ENCODE measurements at places on chromosomes 5 and 9. TPM values are rescaled to one million over a fixed set of nuclear protein-coding genes. Genes with fewer than 3 reads are reported as not detected.
A peak's percentile ranks its signal among the peaks of the same experiment; 100 is the strongest.

Gene CRB2
- total RNA-seq: not detected

DNA sequence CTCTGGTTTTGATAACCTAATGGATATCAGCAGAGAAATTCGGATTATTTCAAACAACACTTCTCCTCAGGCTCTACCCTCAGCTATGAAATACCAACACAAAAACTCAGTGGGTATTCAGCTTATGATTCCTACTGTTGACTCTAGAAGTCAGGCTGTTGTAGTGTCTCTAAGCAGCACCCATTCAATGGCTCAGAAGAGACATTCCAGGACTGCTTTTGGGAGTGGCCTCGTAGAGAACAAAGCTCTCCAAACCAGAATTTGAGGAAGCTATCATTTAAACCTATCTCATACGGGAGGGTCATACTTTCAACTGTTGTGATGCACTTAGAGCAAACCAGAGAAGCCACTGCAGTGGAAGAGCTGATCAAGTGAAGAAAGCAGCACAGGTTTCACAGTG lies 34.1 kb downstream of the ETF1 start:
- H3K4me3 ChIP-seq: no peak overlapping the region
- no peak overlapping the region for H3K27ac ChIP-seq
- H3K4me1 ChIP-seq: peaks cover 5% of the 10 kb centered on the region

Gene CNTFR
- total RNA-seq: 0.33 TPM

Gene PCDHB15
- total RNA-seq: 1.5 TPM

DNA sequence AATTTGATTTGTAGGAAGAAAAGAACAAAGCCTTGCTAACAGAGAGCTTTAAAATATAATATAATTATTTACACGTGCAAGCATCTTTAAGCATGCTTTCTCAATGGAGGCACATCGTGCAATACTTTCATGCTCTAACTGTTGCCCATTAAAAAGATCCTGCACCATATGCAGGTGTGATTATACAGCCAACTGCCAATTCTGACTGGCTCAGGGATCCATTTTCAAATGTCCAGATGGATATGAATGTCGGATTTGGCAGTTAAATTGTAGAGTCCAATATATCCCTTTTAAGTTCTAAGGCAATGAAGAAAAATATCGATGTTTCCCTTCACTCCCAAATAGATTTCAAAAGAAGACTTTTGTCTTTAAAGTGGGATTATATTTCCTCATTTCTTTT lies 416.4 kb upstream of the CD180 start:
- H3K4me1 ChIP-seq: no peaks in the 10 kb centered on the region
- no peak overlapping the region for H3K27ac ChIP-seq
- no peaks in the 10 kb centered on the region for H3K36me3 ChIP-seq
- no peaks in the 10 kb centered on the region for H3K27me3 ChIP-seq
- H3K4me3 ChIP-seq: no peak overlapping the region
- no peak for DNase-seq

DNA sequence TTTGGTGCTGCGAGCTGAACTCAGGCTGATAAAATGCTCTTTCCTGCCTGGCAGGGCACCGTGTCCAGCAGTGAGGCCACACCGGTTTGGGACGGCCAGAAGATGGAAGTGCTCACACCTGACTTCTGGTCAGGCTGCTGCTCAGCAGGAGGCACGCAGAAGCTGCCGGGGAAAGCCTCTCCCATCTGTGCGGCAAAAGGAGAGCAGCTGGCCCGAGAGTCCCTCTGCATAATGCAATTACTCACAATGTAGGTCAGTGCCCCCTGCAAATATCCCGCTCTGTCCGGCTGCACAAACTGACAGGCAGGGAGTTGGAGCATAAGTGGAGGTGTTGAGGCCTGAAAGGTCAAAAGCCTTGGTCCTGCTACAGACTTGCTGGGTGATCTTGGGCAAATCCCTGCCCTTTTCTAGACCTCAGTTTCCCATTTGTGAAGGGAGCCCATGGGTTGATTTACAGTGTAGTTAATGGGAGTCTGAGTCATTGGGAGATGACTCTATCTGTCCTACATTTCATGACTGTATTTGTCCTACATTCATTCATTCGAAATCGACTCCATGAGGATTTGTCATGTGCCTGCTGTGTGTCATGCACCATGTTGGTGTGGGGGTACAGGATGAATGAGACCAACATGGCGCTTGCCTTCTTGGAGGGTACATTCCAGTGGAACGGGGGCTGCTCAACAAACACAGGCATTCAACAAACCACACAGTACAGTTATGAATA lies 61.8 kb upstream of the TBC1D2 start:
- no peak overlapping the region for H3K27ac ChIP-seq
- H3K27me3 ChIP-seq: no peaks in the 10 kb centered on the region

Gene TNFSF15
- total RNA-seq: 4.2 TPM

DNA sequence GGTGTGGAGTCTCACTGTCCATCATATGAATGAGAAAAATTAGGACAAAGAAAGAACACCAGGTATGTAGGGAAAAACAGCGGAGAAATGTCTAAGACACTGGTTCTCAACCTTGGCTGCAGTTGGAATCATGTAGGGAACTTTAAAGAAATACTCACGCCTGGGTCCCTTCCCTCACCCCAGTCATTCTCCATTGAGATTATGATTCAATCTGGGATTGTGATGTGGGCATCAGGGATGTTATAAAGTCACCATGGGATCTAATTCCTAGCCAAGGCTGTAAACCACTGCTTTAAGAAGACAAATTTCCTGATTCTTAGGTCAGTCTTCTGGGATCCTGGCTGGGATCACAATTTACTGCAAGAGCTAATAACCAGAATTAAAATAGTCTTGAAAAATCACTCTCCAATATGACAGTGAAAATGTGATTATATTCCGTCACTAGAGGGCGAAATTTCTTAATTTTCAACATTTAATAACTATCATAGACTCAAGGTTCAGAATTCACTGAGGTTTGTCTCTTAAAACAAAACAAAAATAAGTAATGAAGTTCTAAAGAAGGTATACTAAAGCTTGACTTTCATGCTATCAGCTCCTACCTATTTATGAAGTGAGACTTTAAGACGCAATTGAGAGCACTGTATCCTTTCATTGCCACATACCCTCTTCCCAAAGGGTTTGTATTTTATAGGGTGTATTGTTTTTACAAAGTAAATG lies 60.5 kb downstream of the GLDC start:
- no peaks in the 10 kb centered on the region for H3K27me3 ChIP-seq
- no peaks in the 10 kb centered on the region for H3K36me3 ChIP-seq
- H3K4me3 ChIP-seq: no peak overlapping the region
- DNase-seq: no peak
- H3K4me1 ChIP-seq: no peaks in the 10 kb centered on the region

DNA sequence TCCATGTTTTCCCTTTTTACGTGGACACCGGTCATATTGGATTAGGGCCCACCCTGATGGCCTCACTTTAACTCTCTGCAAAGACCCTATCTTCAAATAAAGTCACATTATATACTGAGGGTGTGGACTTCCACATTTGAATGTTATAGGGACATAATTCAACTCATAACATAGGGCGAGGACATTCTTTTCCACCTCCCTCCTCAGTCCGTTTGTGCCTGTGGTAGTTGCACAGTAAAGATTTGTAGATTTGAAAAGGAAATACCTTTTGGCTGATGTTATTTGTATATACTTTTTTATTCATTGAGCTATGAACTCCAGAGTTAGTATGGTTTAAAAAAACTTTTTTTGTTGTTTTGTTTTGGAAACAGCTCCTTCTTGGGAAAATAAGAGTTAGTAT lies 51.0 kb upstream of the DHFR start:
- no peak overlapping the region for H3K27ac ChIP-seq

- no peaks in the 10 kb centered on the region for H3K36me3 ChIP-seq
- no peaks in the 10 kb centered on the region for H3K27me3 ChIP-seq
- no peaks in the 10 kb centered on the region for H3K4me1 ChIP-seq
- H3K4me3 ChIP-seq: no peak overlapping the region
- H3K27ac ChIP-seq: no peak overlapping the region
These were observed 66.1 kb upstream of the SMC5 start for GRCh38 chr9:70192707-70193106.

GRCh38 chr9:88280816-88281382 lies 107.3 kb upstream of the SPIN1 start:
- no peaks in the 10 kb centered on the region for H3K36me3 ChIP-seq
- H3K4me3 ChIP-seq: no peak overlapping the region
- H3K27ac ChIP-seq: no peak overlapping the region
- DNase-seq: no peak
- no peaks in the 10 kb centered on the region for H3K4me1 ChIP-seq
- no peaks in the 10 kb centered on the region for H3K27me3 ChIP-seq

Gene ADAMTS2
- 114 TPM for total RNA-seq

Gene RBM18
- 19.9 TPM for total RNA-seq

- peak; percentile 70 for DNase-seq
- H3K27ac ChIP-seq: no peak overlapping the region
- no peak overlapping the region for H3K4me3 ChIP-seq
- H3K4me1 ChIP-seq: no peaks in the 10 kb centered on the region
- no peaks in the 10 kb centered on the region for H3K36me3 ChIP-seq
- H3K27me3 ChIP-seq: no peaks in the 10 kb centered on the region
These were observed 9.3 kb upstream of the ADRA1B start for GRCh38 chr5:159906943-159907342.

GRCh38 chr5:52799358-52799982 lies 11.8 kb downstream of the ITGA1 start:
- peak; percentile 43 for DNase-seq
- H3K4me1 ChIP-seq: peaks cover 45% of the 10 kb centered on the region
- H3K36me3 ChIP-seq: peaks cover 14% of the 10 kb centered on the region
- peak overlapping the region; percentile 60 for H3K4me3 ChIP-seq
- H3K27me3 ChIP-seq: no peaks in the 10 kb centered on the region
- H3K27ac ChIP-seq: peak overlapping the region; percentile 93

Gene TLX3
- not detected for total RNA-seq

Gene TMEM267
- 8.7 TPM for total RNA-seq

Gene OCLN
- total RNA-seq: 87.7 TPM

DNA sequence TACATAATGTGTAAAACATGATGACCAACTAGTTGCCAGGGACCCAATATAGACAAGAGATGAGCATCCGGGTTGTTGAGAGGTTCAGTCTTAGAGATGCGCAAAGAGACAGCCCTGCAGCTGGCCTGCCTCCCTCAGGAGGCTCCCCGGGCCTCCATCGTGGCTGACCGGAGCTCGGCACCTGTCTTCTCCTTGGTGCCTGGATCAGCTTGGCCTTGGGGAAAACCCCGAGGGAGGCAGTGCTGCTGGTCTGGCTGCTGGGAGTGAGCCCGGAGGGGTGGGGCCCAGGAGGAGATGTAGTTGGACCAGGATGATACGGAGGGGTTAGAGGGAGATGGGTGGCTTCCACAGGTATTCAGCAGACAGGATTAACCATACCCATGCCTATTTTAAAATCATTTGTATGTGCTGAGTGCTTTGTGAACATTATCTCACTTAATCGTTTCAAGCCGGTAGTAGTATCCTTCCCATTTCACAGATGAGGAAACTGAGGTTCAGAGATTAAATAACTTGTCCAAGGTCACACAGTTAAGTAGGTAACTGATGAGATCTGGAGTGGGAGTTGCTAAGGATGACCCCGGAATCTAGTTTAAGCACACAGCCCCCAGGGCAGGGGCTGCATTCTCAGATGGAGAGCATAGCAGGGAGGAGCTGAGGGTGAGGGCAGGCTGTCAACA lies 173.8 kb downstream of the COL23A1 start:
- no peaks in the 10 kb centered on the region for H3K4me1 ChIP-seq
- peak; percentile 37 for DNase-seq
- H3K4me3 ChIP-seq: no peak overlapping the region
- no peaks in the 10 kb centered on the region for H3K27me3 ChIP-seq
- H3K27ac ChIP-seq: no peak overlapping the region
- no peaks in the 10 kb centered on the region for H3K36me3 ChIP-seq

- H3K27ac ChIP-seq: no peak overlapping the region
- DNase-seq: no peak
- H3K4me3 ChIP-seq: no peak overlapping the region
- H3K27me3 ChIP-seq: no peaks in the 10 kb centered on the region
- no peaks in the 10 kb centered on the region for H3K4me1 ChIP-seq
- H3K36me3 ChIP-seq: no peaks in the 10 kb centered on the region
These were observed 233.5 kb downstream of the RFX3 start for GRCh38 chr9:3292311-3292710.

DNA sequence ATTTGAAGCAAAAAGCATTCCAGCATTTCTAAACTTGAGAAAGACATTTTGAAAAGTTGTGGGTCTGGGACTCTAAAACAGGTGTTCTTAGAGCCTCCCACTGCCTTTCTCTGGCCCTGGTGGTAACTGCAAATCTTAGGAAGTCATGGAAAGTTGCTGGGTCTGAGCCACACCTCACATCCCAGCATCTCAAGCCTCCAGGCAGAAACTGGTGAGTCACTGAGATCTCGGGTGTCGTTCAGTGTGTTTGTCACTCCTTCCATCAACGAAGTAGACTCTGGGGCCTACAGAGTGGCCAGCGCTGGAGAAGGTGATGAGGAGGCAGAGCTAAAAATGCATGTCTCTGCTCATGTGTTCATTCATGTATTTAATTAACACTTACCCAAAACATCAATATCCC lies 59.6 kb upstream of the C5orf58 start:
- no peak for DNase-seq
- H3K36me3 ChIP-seq: no peaks in the 10 kb centered on the region
- no peak overlapping the region for H3K27ac ChIP-seq
- no peaks in the 10 kb centered on the region for H3K4me1 ChIP-seq
- no peaks in the 10 kb centered on the region for H3K27me3 ChIP-seq

DNA sequence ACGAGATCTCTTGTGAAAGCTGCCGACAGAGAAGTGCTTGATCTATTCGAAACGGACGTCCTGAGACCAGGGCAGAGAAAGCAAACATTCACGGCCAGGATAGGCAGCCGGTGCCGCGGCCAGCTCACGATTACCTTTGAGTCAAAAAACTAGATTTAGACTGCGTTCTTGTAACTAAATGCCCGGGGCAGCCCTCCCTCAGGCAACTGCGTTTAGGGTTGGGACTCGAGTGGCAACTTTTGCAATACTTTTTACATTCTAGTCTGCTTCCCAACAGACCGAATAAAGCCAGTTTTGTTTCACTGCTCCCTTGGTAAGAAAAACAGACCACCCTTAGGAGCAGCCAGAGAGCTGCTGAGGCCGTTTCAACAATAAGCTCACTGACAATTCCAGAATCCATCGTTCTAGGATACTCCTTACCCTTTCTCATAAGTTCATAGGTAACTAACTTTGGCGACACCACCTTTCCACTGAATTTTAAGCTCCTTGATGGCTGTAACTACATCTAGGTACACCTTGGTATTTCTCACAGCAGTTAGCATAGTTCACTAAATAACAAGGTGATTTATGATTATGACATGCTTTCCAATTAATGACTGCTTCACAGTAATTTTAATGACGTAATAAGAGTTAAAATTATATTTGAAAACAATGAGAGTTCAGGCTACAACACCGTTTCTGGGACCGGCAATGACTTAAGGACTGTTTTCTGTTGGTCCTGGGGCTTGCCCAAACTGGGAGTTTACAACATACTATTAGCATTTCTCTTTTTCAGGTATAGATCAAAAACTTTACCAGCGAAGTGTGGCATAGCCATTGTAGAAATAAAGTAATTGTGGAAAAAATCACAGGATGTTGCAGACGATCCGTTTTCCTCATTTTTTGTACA lies 899 bp upstream of the RAPGEF6 start:
- no peaks in the 10 kb centered on the region for H3K27me3 ChIP-seq
- H3K27ac ChIP-seq: peak overlapping the region; percentile 96
- peak; percentile 32 for DNase-seq
- peaks cover 45% of the 10 kb centered on the region for H3K4me1 ChIP-seq

Data from upper lobe of left lung (tissue), 6 donors.